ENCODE measurements at places on chromosomes 2 and 18.

DNA sequence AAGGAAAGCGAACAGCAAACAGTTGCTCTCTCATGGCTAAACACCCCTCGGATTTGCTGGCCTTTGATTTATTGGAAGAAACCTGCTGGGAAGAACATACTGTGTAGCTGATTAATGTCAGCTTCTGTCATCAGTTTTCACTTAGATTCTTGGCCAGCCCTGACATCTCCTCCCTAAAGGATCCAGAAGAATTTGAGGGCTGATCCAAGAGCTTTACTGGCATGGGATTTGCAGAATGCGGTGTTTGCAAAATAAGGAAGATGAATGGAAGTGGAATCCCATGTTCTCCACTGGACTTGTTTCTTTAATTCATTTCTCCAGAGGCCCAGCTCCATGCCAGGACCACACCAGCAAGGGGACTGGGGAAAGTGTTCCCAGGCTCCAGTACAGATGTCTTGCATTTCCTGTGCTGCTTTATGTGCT is 80.5 kb downstream of the RDH14 start:
- DNase-seq: no peak

DNA sequence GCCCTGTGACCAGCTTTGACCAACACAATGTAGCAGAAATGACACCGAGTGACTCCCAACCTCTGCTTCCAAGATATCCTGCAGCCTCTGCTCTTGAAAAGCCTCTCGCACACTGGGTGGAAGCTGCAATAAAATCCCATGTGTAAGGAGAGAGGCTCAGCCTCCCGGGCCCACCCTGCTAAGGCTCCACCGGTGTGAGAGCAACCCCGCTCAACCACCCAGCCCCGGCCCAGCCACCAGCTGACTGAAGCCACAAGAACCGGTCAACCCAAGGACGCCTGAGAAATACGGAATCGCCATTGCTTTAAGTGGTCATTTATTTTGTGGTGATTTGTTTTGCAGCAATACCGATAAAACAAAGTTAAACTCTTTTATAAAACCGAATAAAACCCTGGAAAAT is 452.8 kb upstream of the SMIM21 start:
- no peak for DNase-seq

GRCh38 chr2:8149985-8150539 is 531.8 kb upstream of the ID2 start:
- DNase-seq: no peak

DNA sequence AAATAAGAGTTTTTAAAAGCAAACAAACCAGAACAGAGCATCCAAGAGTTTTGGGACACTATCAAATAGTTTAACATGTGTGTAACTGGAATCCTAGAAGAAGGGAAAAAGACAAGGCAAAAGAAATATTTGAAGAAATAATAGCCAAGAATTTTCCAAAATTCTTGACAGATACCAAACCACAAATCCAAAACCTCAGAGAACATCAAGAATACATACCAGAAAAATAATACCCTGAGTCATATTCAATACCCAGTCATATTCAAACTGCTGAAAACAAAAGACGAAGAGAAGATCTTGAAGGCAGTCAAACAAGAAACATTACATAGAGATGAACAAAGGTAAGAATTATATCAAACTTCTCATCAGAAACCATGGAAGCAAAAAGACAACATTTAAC is 22.9 kb downstream of the INO80C start:
- no peak for DNase-seq

DNA sequence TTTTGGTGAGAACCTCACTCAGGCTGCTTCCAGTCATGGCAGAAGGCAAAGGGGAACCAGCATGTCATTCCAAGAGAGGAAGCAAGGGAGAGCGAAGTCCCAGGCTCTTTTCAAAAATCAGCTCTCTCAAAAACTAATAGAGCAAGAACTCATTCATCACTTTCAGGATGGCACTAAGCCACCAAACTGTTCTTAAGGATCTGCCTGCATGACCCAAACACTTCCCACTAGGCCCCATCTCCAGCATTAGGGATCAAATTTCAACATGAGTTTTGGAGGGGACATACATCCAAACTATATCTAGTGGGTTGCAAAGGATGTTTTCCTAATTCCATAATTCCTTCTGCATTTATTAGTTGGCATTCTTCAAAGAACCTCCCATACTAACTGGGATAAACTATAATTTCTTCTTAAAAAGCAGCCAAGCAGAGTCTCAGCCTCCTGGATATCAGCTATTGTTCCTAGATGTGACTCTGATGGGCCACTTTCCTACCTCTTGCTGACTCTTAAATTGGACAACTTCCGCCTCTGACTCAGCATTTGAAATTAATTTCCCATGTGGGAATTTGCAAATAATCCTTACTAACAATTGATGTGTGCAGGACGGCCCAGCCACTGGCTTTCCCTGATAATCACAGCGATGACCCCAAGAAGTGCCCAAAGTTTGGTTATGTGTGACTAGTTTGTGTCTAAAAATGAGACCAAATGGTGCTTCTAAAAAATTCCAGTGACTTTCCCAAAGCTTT is 5.5 kb upstream of the REV1 start:
- no peak for DNase-seq

DNA sequence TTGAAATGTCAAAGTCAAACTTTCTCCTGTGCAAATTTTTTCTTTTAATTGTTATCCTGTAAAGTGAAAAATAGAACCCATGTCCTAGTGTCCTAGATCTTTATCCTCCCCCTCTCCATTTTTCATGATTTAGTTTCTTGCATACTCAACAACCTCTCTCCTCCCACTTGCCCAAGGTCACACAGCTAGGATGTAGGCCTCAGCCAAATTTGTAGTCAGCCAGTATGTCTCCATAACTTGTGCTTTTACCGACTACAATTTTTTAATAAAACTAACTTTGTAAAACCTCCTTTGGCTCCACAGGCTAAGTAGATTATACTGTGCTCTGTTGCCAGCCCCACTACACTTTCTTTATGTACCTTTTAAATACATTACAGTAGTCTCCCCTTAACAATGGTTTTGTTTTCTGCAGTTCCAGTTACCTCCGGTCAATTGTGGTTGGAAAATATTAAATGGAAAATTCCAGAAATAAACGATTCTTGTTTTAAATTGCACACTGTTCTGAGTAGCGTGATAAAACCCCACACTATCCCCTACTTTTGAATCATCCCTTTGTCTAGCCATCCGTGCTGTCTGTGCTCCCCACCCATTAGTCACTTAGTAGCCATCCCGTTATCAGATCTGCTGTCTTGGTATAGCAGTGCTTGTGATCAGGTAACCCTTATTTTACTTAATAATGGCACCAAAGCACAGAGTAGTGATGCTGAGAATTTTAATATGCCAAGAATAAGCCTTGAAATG is 22.8 kb downstream of the GULP1 start:
- DNase-seq: no peak

- no peak for DNase-seq
Measured at GRCh38 chr2:149597050-149597667, 9.6 kb upstream of the MMADHC start.

- no peak for DNase-seq
Measured at GRCh38 chr18:54335638-54336173, 22.0 kb downstream of the STARD6 start.

DNA sequence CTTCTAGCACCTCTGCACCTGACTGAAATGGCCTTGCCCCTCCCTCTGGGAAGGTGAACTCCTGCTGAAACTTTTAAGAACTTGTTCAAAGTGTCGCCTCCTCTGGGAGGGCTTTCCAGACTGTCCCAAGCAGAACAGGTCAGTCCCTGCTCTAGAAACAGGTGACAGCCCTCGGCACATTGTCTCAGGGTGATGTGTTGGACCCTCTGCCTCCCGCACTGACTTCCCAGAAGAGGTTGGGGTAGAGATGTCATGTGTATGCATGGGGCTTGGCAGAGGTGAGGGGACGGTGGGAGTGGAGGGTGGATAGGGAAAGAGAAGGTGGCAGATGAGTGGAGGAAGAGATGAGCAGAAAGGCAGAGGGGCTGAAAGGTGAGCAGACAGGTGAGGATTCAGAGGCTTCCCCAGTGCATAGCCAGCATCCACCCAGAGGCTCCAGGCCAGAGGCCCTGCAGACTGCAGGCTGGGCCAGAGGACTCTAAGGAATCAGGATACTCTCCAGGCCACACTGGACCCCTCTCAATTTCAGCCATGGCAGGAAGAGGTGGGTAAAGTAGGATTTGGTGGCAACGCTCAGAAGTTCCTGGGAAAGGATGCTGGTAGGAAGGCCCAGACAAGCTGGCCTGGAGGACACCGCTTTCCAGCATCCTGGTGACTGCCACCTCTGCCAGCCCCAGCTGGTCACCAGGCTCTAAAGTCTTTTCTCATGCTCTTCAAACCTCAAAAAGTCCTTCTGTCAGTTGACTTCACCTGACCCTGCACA is 24.8 kb upstream of the TNS1 start:
- no peak for DNase-seq

GRCh38 chr2:2649109-2650072 is 318.3 kb upstream of the MYT1L start:
- DNase-seq: no peak

GRCh38 chr2:83282841-83283240 is 1176.2 kb downstream of the SUCLG1 start:
- DNase-seq: no peak

- no peak for DNase-seq
Measured at GRCh38 chr18:48659188-48660009, 120.6 kb downstream of the CTIF start.

DNA sequence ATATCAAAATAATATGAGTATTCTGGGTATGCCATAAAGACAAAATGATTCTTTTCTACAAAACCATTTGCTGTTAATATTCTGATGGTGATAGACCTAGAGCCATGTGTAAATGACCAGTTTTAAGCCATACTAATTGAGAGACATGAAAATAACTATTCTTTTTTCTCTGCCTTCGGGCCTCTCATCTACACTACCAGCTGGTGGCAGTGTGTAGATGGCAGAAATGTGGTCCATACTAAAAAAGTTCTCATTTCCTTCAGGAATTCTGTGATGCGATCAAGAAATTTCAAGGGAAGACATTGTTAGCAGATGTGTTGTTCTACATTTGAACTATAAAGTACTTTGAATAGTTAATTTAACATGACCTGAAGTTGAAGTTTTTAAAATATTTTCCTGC is 485.2 kb downstream of the TRIB2 start:
- DNase-seq: no peak

DNA sequence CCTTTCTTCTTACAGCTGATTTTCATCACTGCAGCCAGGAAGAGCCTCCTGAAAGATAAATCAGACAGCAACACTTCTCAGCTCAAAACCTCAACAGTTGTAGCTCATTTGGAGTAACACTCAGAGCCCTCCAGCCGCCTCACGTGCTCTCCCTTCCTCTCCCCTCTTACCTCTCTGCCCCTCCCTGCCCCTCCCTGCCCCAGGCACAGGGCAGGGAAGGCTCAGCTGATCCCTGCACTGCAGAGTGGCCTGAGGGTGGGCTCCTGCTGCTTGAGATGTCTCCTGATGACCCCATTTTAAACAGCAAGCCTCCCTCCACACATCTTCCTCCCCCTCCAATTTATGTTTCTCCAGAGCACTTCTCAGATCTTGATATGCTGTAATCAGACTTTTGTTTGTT is 54.4 kb downstream of the SH3YL1 start:
- DNase-seq: no peak

GRCh38 chr2:225041207-225041850 is 939 bp downstream of the DOCK10 start:
- no peak for DNase-seq

DNA sequence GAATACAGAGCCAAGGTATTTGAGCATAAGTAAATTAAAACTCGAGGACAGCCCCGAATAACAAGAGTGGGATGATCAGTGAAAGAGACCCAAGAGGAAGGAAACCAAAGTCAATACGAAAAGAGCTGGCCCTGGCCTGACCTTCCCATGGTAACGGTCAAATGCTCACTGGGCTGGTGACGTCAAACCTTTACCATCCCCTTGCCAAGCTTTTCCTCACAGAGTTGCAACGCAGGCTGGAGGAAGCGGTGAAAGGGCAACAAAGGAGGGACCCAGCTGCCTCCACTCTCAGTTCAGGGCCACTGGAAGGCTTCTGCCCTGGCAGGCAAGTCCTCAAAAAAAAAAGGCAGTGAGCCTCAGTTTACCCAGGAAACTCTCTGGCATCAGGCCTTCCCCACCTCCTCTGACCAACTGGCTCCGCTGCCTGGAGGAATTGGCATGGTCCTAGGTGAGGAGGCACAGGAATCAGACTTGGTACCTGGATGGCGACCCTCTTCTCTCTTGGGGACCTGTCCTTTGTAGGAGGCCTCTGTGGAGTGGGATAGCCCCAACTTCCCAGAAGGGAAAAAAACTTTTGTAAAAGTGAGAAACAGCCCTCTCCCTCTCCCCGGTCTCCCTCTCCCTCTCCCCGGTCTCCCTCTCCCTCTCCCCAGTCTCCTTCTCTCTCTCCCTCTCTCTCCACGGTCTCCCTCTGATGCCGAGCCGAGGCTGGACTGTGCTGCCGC is 212.4 kb downstream of the ANAPC1 start:
- DNase-seq: no peak

DNA sequence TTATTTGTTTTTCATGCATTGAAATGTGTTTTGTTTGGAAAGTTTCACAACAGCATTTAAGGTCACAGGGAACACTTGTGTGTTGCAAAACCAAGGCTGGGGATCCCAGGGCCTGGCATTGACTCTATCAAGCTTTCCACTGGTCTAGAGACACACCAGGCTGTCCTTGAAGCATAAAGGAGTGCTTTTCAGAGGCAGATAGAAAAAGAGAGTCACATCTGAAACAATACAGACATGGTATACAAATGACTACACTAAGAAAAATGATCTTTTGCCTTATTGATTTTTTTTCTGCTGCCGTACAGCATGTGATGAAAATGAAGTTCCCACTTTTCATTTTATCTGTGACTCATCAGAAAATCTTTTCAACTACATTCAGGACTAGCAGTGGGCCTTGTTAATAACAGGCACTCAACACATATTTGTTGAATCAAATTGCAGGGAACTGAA is 61.9 kb upstream of the ZCCHC2 start:
- DNase-seq: no peak

GRCh38 chr2:149679286-149679685 is 91.7 kb upstream of the MMADHC start:
- DNase-seq: no peak

- no peak for DNase-seq
Measured at GRCh38 chr18:74171910-74172606, 23.7 kb downstream of the TIMM21 start.

DNA sequence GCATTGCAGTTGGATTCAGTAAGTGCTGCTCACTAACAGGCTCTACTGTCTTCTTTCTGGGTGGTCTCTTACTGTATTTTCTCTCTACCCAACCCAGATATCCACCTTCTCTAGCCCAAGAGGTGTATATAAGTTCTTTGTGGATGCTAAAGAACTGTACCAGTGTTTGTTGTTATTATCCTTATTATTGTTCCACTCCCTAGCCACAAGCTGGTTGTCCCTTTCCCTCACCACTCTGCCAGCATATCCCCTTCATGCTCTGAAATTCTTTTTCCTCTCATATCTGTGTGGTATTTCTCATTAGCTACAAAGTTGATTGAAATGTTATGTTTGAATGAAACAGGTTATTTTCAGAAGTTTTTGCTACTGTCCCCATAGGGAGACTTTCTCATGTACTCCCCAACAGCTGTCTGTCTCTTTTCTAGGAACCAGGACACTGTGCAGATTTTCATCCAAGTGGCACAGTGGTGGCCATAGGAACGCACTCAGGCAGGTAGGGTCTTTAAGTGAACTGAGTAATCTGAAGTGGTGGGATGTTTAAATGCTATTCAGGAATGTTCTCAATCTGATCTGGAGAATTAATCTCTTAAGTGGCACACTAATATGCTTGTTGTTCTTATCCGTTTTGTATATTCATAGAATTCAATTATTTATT is 56.8 kb downstream of the COX7A2L start:
- DNase-seq: no peak

GRCh38 chr2:160956243-160956802 is 203.9 kb upstream of the TANK start:
- DNase-seq: no peak

- no peak for DNase-seq
Measured at GRCh38 chr18:50429207-50429948, 54.5 kb downstream of the SKA1 start.

- DNase-seq: no peak
Measured at GRCh38 chr2:195575879-195576401, 81.1 kb upstream of the SLC39A10 start.

All from activated CD8-positive, alpha-beta memory T cell treated with anti-CD3 and anti-CD28 coated beads for 1 hour (primary cell).